ENCODE measurements at places on chromosomes 4 and X.

DNA sequence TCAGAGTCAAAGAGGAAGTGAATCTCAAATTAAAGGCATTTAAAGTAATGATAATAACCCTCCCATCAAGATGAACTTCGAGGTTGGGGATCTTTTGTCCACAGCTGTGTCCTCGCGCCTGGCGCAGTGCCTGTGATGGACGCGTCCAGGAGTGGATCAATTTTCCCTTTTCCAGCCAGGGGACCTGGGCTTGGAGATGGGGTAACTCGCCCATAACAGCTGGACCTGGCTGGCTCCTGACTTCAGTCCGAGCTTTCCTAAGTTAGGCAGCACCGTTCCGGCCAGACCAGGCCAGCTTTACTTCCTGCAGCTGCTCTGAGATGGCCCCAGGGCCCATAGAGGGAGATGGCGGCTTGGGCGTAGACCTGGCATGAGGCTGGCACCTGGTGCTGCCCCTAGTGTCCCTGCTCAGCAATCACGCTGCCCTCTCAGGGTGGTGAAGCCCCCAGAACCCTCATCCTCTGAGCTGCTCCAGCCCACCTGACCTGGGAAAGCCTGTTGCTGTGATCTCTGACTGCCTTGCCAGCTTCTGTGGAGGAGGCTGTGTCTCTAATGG, 23.9 kb downstream of the ADRA2C start:
- H3K27ac ChIP-seq: no peak overlapping the region
- no peaks in the 10 kb centered on the region for H3K36me3 ChIP-seq
- no peaks in the 10 kb centered on the region for H3K27me3 ChIP-seq
- no peak for DNase-seq
- H3K4me3 ChIP-seq: no peak overlapping the region
- H3K4me1 ChIP-seq: no peaks in the 10 kb centered on the region

GRCh38 chr4:18435781-18436180, 414.2 kb upstream of the LCORL start:
- H3K27me3 ChIP-seq: no peaks in the 10 kb centered on the region
- H3K4me1 ChIP-seq: peaks cover 4% of the 10 kb centered on the region
- no peak overlapping the region for H3K27ac ChIP-seq
- DNase-seq: no peak

GRCh38 chr4:36665985-36666527, 384.6 kb downstream of the DTHD1 start:
- H3K36me3 ChIP-seq: no peaks in the 10 kb centered on the region
- no peak overlapping the region for H3K4me3 ChIP-seq
- no peaks in the 10 kb centered on the region for H3K4me1 ChIP-seq
- H3K27ac ChIP-seq: no peak overlapping the region
- no peaks in the 10 kb centered on the region for H3K27me3 ChIP-seq

- no peak overlapping the region for H3K27ac ChIP-seq
- H3K27me3 ChIP-seq: no peaks in the 10 kb centered on the region
- no peaks in the 10 kb centered on the region for H3K4me1 ChIP-seq
- no peak for DNase-seq
Observed at GRCh38 chrX:136835761-136836160, 44.8 kb downstream of the RBMX start.

DNA sequence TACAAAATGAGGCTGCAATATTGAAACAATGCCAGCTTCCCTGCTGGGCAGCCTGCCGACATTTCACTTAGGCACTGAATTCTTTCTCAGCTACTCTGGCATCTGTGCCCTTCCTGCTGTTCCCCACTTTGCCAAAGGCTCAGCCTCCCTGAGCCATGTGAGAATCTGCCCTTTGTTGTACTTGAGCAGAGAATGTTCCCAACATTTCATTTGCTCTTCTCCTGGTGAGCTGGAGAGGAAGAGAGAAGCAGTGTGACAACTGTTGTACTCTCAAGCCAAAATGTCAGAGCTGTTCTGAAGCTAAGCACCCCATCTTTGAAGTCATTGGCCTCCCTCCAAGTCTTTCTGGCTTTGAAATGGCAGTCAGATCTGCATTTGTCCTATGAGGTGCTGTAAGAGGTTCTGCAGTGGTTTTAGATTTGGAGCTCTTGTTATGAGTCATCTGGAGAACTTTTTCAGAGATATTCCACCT, 32.5 kb downstream of the LANCL3 start:
- no peaks in the 10 kb centered on the region for H3K4me1 ChIP-seq
- no peaks in the 10 kb centered on the region for H3K27me3 ChIP-seq
- no peak overlapping the region for H3K4me3 ChIP-seq
- DNase-seq: no peak
- H3K36me3 ChIP-seq: no peaks in the 10 kb centered on the region

- no peaks in the 10 kb centered on the region for H3K36me3 ChIP-seq
- H3K4me1 ChIP-seq: no peaks in the 10 kb centered on the region
- no peak overlapping the region for H3K4me3 ChIP-seq
- no peak overlapping the region for H3K27ac ChIP-seq
Observed at GRCh38 chr4:149549911-149550310, 265.7 kb downstream of the IQCM start.

- no peak for DNase-seq
- H3K27ac ChIP-seq: no peak overlapping the region
- H3K36me3 ChIP-seq: no peaks in the 10 kb centered on the region
- no peak overlapping the region for H3K4me3 ChIP-seq
- H3K27me3 ChIP-seq: no peaks in the 10 kb centered on the region
Observed at GRCh38 chr4:131531087-131531486, 1618.0 kb upstream of the PCDH10 start.

- H3K27ac ChIP-seq: no peak overlapping the region
- no peak for DNase-seq
- H3K4me3 ChIP-seq: no peak overlapping the region
- H3K36me3 ChIP-seq: no peaks in the 10 kb centered on the region
- no peaks in the 10 kb centered on the region for H3K4me1 ChIP-seq
Observed at GRCh38 chr4:29326816-29327215, 1393.4 kb upstream of the PCDH7 start.

DNA sequence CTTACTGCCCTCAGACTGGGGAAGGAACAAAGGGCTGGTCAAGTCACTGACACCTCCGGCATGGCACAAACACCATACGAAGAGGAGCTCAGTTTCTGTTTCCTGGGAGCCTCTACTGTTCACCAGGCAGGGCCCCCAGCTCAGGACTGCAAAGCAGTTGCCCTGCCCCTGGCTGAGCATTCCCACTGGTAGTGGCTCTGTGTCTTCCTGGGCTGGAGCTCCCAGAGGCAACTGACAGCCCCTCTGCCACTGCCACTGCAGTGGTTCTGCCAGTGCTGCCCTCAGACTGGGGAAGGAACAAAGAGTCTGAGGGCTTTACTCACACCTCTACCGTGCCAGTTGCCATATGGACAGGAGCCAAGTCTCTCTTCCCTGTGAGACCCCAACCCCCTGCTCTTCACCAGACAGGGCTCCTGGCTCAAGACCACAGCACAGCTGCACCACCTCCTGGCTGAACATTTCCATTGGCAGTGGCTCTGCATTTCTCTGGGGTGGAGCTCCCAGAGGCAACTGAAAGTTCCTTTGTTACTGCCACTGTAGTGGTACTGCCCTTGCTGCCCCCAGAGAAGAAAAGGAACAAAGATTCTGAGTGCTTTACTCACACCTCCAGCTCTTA, 67.9 kb downstream of the SMARCA5 start:
- H3K27me3 ChIP-seq: no peaks in the 10 kb centered on the region
- DNase-seq: no peak
- no peaks in the 10 kb centered on the region for H3K36me3 ChIP-seq
- H3K4me1 ChIP-seq: no peaks in the 10 kb centered on the region
- H3K4me3 ChIP-seq: no peak overlapping the region
- H3K27ac ChIP-seq: no peak overlapping the region

- DNase-seq: no peak
- no peaks in the 10 kb centered on the region for H3K4me1 ChIP-seq
- no peak overlapping the region for H3K4me3 ChIP-seq
Observed at GRCh38 chr4:19213388-19213787, 1038.3 kb upstream of the SLIT2 start.

DNA sequence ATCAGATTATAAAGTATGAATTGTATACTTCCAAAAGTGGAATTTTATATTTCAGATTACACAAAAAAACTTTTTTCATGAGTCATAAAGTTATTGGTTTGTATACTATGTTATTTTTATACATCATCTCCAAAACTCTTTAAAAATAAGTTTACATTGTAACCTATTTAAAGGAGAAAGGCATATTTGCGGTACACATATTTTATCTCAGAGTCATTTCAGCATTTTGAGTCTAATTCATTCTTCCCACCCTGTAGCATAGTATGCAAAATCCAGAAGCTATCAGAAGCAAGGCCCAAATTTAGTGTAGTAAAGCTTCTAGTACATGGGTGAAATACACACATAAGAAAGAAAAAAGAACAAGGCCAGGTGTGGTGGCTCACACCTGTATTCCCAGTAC, 80.3 kb downstream of the AWAT2 start:
- no peaks in the 10 kb centered on the region for H3K4me1 ChIP-seq
- no peak overlapping the region for H3K4me3 ChIP-seq
- no peak for DNase-seq
- no peak overlapping the region for H3K27ac ChIP-seq
- H3K27me3 ChIP-seq: no peaks in the 10 kb centered on the region

DNA sequence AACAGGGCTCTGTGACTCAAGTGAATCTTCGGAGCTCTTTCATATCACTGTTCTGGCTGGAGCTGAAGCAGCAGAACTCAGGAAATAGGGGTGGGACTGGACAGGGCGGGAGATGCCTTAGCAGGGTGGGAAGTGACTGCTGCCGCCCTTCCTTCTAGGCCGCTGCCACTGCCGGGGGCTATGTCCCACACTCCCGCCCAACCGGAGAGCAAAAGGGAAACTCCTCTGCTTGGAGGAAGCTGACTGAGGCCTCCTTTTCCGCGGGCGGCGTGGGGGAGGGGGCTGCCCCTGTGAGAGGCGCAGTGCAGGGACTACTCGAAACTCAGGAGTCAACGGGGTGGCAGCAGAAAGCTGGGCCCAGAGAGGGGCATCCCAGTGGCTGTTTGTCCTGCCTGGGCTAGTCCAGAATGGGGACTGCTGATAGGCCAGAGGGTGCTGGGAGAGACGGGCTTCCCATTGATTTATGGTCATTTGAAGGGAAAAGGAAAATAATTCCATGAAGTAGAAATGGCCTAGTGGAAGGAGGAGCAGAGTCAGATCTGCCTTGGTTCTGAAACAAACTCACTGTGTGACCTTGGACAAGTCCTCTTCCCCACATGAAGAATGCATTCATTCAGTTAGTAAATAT, 36.9 kb downstream of the STARD8 start:
- no peaks in the 10 kb centered on the region for H3K36me3 ChIP-seq
- no peak for DNase-seq
- no peaks in the 10 kb centered on the region for H3K4me1 ChIP-seq
- no peaks in the 10 kb centered on the region for H3K27me3 ChIP-seq

GRCh38 chrX:47093248-47093647, 15.0 kb downstream of the RGN start:
- peaks cover 2% of the 10 kb centered on the region for H3K27me3 ChIP-seq
- no peaks in the 10 kb centered on the region for H3K4me1 ChIP-seq
- H3K27ac ChIP-seq: no peak overlapping the region
- no peak overlapping the region for H3K4me3 ChIP-seq
- peak; percentile 35 for DNase-seq

DNA sequence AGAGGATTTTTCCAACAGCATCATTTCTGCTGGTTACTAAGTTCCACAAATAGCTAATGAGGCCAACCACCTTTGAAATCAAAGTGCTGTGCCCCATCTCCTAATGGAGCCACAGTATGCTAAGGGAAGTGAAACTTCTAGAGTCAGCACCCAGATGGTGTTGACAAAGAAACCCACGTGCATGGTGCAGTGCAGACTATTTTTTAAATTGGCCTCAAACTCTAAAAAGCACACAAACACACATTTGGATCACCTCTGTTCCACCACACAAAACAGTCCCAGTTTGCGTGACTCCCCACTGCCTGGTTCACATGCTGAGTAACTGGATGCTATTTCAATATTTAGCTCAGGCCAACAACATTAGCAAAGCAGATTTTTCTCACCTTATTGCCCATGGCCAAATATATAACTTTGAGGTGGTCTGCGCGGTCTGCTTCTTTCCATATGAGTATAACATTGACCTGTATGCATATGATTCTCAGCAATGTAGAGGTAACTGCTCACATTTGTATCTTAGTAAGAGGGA, 69.9 kb downstream of the AMELX start:
- DNase-seq: no peak
- H3K4me3 ChIP-seq: no peak overlapping the region
- H3K27ac ChIP-seq: no peak overlapping the region

DNA sequence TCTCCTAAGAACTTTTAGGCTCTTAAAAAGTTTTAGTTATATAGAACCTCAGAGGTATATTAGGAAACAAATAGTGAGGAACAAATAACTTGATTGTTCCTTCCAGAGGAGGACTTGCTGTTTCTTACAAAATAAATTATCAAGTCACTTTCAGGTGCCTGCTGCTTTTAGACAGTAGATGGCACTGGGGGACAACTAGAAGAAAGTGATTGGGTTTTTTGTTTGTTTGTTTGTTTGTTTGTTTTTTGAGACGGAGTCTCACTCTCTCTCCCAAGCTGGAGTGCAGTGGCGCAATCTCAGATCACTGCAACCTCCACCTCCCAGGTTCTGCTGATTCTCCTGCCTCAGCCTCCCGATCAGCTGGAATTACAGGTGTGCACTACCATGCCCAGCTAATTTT, 35.4 kb upstream of the CDKL5 start:
- H3K4me1 ChIP-seq: no peaks in the 10 kb centered on the region
- DNase-seq: no peak
- no peak overlapping the region for H3K27ac ChIP-seq
- no peaks in the 10 kb centered on the region for H3K36me3 ChIP-seq
- H3K4me3 ChIP-seq: no peak overlapping the region
- H3K27me3 ChIP-seq: no peaks in the 10 kb centered on the region

GRCh38 chr4:111020961-111021360, 398.1 kb upstream of the PITX2 start:
- no peaks in the 10 kb centered on the region for H3K27me3 ChIP-seq
- no peaks in the 10 kb centered on the region for H3K36me3 ChIP-seq
- H3K27ac ChIP-seq: no peak overlapping the region
- no peak overlapping the region for H3K4me3 ChIP-seq
- no peak for DNase-seq

GRCh38 chr4:74206088-74206825, 48.3 kb downstream of the MTHFD2L start:
- no peak overlapping the region for H3K4me3 ChIP-seq
- no peaks in the 10 kb centered on the region for H3K27me3 ChIP-seq
- H3K27ac ChIP-seq: peak overlapping the region; percentile 34
- H3K36me3 ChIP-seq: no peaks in the 10 kb centered on the region

GRCh38 chrX:105701310-105702052, 120.9 kb upstream of the NRK start:
- no peak for DNase-seq
- no peak overlapping the region for H3K4me3 ChIP-seq
- no peaks in the 10 kb centered on the region for H3K4me1 ChIP-seq
- no peaks in the 10 kb centered on the region for H3K27me3 ChIP-seq
- H3K36me3 ChIP-seq: no peaks in the 10 kb centered on the region

DNA sequence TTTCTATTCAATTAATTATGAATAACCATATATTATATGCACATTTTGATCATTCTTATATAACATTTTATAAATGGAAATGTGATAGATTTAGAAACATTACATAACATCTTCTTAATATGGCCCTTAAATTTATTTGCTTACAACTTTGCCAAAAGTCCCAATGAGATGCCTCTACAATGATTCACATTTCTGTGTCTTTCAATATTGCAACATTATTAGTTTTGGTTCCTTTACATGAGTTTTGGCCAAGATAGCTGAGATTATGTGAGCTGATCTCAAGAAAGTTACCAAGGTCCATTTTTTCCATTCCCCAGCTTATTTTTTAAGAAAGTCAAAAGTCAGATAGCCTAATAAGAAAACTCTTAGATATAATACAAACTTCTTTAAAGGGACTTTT, 361.2 kb downstream of the PCDH7 start:
- no peaks in the 10 kb centered on the region for H3K36me3 ChIP-seq
- H3K4me3 ChIP-seq: no peak overlapping the region
- no peaks in the 10 kb centered on the region for H3K4me1 ChIP-seq
- DNase-seq: no peak
- H3K27ac ChIP-seq: no peak overlapping the region

Measured in small intestine (tissue), 16 donors.